ENCODE measurements at places on chromosomes 7 and 10.

- DNase-seq, result no peak
Observed at GRCh38 chr10:3143791-3144434, 28.7 kb downstream of the PITRM1 start.

GRCh38 chr7:69403169-69403568 is 195.1 kb upstream of the AUTS2 start:
- DNase-seq, result no peak

DNA sequence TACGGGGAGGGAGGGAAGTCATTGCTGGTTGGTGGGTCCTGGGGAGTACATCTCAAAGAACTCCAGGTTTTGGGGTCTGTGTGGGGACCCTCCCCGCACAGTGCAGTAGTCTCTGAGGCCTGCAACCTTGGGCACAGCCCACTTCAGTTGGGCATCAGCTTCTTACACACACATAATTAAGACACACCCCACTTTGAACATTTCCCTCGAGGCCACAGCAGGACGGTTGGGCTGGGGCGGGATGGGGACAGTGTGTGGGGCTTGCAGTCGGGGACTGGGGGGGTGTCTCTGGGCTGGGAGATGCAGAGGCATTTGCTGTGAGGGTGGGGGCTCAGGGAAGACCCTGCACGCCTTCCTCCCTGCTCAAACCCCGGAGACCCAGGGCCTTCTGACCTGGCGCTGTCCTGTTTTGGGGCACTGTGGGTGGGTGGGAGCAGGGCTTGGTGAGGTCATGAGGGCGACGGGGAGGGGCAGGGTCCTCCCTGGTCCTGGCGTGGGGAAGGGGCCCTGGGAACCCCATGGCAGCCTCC is 1.3 kb downstream of the LFNG start:
- no peak for DNase-seq

DNA sequence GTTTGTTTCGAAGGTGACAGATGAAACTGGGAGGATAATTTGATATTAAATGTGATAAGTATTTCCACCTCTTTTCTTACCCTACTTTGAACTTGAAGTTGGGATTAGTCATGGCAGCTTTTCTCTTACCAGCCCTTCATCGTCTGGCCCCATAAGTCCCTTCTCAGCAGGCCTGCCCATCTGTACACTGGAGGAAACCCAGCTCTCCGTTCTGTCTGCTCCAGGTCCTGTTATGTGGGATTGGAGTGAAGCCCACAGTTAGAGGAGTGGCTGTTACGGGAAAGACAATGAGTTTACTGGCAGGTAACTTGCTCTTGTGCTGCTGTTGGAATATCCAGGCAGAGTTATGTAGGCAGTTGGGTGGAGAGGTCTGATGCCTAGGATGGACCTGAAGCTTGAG is 127.3 kb downstream of the CAMK1D start:
- DNase-seq, result no peak

DNA sequence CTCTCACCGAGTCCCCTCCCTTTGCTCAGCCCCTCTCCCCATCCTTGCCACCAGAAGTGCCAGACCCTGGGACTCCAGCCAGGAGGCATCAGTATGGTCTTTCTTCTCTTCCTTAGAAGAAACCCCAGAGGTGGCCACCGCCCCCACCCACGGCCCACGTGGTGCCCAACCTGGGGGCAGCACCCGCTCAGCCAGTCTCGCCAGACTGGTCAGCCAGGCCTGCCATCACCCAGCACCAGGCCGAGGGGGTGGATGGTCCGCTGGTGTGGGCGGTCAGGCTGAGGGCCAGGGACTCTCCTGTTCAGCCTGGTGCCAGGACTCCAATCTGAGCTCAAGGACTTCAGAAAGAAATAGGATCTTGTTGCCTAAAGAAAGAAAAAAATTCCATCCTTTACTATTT is 5.8 kb upstream of the CLDN4 start:
- no peak for DNase-seq

DNA sequence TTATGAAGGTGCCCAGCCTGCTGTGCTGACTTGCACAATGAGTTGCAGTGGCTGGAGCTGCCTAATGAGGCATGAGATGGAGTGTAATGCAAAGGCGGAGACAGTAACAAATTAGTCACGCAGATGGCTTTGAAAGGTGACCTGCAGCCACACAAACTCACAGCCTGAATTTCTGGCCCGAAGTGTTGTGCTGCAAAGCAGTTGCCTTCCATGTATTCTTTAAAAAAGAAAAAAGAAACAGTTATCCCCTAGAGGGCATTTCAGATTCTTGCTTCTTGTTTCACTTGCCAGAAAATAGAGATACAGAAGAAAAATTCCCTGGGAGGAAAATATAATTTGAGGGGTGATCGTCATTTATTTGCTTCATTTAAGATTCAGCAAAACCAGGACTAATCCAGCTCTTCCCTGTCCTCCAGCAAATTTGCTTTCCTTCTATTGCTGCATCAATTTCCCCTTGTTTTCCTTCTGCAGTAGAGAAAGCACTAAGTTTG is 239.9 kb downstream of the ADRA2A start:
- no peak for DNase-seq

DNA sequence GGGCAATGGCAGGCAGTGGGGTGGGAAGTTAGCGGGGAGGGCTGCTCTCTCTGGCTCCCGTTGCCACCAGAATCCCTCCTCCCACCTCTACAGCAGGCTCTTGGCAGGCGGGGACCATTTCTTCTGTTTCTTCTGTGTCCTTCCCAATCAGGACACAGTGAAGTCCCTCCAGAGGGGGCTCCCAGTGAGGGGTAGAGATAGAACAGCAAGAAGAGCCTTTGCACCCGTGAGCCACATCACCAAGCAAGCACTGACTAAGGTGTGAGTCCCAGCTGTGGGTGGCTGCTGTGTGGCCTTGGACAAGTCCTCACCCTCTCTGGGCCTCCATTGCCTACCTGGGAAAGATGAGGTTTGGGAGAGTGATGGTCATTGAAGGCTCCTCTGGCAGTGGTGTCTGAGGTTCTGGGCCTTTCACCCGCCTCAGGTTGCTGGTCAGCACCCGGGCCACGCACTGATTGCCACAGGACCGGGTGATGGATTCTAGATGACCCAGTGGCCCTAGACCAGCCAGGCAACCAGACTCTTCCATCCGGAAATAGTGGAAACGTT is 26.0 kb upstream of the PCBD1 start:
- no peak for DNase-seq

GRCh38 chr7:22039670-22040069 is 94.0 kb upstream of the CDCA7L start:
- DNase-seq, result no peak

DNA sequence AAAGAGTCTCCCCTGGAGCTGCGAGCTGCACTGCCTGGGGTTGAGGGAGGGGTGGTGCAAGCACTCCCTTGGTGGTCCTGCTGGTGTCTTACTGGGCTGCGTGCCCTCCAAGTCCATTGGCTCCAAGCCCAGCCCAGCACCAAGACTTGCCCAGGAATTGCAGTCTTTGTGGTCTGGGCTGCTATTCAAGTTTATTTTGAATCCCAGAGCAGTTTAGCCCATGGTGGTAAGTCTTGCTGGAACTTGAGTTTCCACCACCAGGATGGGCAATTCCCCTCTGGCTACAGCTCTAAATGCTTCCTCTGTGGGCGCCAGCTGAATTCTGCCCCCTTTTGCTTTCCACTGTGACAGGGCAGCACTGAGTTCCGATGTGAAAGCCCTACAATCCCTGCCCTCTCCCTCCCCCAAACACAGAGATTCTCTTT is 25.1 kb downstream of the GALNT11 start:
- DNase-seq, result no peak

DNA sequence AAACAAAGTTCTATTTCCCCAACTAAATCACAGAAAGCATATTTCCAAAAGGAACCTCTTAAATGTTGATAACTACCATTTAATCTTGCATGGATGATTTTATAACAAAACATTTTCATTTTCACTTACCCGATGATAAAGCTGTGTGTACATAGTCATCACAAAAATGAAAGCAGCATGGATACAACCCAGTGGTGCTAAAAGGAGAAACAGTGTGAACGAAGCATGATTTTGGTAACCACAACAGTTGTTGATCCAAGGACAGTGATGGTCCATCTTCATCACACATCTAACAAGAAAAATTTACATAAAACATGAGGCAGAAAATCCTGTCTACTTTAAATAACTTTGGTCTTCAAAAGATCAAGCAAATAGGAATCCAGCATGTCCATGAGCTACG is 4.7 kb downstream of the ZDHHC6 start:
- DNase-seq, result no peak

DNA sequence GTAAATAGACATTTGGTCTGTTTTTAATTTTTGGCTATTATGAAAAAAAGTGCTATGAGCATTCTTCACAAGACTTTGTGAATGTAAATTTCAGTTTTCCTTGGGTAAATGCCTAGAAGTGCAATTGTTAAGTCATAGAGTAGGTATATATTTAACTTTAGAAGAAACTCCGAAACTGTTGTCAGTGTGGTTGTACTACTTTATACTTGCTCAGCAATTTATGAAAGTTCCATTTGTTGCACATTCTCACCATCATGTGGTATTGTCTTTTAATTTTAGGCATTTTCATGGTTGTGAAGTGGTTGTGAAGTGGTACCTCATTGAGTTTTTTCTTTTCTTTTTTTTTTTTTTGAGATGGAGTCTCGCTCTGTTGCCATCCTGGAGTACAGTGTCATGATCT is 60.0 kb downstream of the TYW1 start:
- DNase-seq, result no peak

DNA sequence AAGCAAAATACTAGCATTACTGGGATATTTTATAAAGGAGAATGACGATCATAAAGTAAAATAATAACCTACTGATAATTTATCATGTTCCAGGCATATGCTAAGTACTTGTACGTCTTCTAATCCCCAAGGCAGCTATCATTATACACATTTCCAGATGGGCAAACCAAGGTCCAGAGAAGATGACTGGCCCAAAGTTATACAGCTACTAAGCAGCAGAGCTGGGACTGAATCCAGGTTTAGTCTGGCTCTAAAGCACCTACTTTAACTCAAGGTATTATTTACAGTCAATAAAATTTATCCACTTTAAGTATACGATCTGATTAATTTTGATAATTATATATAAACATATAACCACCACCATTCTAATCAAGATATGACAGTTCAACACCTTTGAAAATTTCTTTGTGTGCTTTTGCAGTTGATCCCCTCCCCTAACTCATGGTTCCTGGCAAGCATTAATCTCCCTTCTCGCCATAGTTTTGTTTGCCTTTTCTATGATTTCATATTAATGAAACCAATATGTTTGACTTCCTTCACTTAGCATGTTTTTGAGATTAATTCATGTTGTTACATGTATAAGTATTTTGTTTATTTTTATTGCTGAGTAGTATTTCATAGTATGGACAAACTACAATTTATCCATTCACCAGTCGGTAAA is 126.7 kb downstream of the CPEB3 start:
- no peak for DNase-seq

- no peak for DNase-seq
Observed at GRCh38 chr10:73999703-74000102, 1.8 kb downstream of the VCL start.

DNA sequence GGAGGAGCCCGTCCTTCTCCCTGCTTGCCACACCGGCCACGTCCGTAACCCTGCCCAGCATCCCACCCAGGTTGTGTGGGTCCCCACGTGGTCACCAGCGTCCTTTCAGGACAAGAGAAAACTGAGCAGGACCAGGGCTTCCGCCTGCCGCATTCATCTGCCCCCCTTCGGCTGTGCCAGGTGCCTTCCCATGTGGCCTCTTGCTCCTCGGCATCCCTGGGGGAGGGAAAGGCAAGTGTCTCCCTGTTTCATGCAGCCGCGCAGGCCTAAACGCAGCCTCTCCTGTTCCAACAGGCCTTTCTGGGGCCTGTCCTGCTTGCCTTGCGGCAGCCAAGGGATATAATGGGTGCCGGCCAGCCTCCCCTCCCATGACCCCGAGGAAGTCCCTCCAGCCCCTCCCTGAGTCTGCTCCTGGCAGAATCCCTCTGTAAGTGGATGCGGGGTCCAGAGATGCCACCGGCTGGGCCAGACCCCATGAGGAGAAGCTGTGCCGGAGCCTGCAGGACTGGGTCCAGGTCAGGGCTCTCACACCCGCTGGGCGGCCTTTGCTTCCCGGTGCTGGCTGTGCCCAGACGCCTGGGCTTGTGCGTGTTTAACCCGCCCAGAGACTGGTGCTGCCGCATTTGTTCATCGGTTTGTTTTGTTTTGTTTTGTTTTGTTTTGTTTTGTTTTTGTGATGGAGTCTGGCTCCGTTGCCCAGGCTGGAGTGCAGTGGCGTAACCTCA is 23.1 kb downstream of the SHH start:
- DNase-seq, result no peak

- DNase-seq, result no peak
Observed at GRCh38 chr7:23349484-23350157, 50.5 kb downstream of the MALSU1 start.

- DNase-seq, result no peak
Observed at GRCh38 chr7:134768243-134768642, 11.2 kb upstream of the CALD1 start.

GRCh38 chr7:116672596-116673456 is 830 bp downstream of the MET start:
- no peak for DNase-seq

DNA sequence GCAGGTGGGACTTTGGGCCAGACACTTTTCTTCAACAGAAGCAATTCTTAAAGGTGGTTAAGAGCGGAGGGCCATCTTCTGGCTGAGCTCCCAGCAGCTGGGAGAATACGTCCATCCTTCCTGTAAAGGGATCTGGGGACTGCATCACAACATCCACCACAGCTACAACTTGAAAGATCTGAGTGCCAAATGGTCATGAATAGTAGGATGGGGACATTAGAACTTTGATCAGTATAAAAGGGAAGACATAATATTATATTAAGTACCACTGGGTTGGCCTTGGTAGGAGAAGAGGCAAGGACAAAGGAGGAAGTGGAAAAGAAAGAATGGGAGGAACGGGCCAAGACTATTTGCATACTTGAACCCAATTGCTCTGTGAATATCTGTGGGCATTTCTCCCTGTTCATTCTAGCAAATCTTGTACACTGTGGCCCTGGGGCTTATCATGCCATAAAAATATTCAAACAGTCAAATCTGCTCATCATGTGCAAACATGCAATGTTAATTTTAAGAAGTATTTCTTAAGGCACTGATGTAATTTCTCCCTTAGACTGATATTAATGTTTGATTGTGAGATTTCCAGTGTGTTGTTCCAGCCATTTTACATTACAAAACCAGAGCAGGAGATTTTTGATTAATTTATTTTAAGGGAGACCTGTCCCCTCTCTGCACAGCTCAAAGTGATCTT is 65.5 kb upstream of the CREB5 start:
- no peak for DNase-seq

All from stimulated activated CD8-positive, alpha-beta memory T cell treated with anti-CD3 and anti-CD28 coated beads, Interleukin-15, amount 100 ng/mL, for 24 hours (primary cell).